ENCODE measurements at places on chromosomes 16 and 17.

GRCh38 chr16:8751481-8752311, 45.7 kb downstream of the TMEM186 start:
- no peak for DNase-seq

DNA sequence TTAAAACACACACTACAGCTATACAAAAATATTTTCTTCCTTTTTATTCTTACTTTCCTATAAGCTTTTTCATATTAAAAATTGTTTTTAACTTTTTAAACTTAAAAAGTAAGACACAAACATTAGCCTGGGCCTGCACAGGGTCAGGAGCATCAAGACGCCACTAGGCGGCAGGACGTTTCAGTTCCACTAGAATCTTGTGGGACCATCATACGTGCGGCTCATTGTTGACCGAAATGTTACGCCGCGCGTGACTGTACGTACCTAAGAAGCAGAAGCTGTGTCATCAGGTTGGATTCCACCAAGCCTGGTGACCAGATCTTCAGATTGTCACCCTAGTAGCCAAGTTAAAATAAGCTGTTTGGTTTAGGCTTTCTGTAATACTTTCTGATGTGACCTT, 47.1 kb downstream of the USP10 start:
- no peak for DNase-seq

DNA sequence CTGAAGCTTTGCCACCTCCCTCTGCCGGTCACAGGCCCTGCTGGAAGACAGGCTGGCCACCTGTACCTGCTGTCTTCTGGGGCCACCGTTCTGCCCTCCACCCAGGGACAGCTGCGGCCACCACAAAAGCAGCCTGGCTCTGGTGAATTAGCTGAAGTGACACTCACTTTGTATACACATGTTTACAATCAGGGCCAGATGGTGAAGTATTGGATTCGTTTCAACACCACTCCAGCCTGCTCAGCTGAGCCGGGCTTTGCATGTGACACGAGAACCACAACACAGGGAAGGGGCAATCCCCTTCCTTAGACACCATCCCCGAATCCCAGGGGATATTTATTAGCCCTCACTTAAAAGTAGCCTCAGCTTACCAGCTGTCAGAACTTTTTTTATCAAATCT, 191.5 kb upstream of the RPL38 start:
- peak; percentile 96 for DNase-seq

- DNase-seq: no peak
These were observed 8.5 kb upstream of the BAIAP2 start for GRCh38 chr17:81026266-81027036.
